ENCODE measurements at places on chromosomes 4 and X.

DNA sequence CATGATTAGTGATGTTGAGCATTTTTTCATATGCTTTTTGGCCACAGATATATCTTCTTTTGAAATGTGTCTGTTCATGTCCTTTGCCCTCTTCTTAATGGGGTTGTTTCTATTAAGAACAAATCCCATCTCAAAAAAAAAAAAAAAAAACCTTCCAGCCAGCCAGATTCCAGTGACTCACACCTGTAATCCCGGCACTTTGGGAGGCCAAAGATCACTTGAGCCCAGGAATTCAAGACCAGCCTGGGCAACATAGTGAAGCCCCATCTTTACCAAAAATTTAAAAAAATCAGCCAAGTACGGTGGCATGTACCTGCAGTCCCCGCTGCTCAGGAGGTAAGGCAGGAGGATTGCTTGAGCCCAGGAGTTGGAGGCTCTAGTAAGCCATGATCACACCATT is 5.1 kb downstream of the RAB33B start:
- DNase-seq: no peak

DNA sequence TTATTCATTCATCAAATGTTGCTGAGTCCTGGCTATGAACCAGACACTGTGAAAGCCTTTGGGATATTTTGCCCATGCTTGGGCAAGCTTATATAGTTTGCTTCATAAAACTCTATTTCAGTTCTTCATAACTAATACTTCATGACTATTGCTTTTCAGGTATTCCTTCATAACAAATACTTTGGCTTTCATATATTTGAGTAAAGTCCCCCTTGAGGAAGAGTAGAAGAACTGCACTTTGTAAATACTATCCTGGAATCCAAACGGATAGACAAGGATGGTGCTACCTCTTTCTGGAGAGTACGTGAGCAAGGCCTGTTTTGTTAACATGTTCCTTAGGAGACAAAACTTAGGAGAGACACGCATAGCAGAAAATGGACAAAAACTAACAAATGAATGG is 1.7 kb upstream of the AFP start:
- DNase-seq: no peak

DNA sequence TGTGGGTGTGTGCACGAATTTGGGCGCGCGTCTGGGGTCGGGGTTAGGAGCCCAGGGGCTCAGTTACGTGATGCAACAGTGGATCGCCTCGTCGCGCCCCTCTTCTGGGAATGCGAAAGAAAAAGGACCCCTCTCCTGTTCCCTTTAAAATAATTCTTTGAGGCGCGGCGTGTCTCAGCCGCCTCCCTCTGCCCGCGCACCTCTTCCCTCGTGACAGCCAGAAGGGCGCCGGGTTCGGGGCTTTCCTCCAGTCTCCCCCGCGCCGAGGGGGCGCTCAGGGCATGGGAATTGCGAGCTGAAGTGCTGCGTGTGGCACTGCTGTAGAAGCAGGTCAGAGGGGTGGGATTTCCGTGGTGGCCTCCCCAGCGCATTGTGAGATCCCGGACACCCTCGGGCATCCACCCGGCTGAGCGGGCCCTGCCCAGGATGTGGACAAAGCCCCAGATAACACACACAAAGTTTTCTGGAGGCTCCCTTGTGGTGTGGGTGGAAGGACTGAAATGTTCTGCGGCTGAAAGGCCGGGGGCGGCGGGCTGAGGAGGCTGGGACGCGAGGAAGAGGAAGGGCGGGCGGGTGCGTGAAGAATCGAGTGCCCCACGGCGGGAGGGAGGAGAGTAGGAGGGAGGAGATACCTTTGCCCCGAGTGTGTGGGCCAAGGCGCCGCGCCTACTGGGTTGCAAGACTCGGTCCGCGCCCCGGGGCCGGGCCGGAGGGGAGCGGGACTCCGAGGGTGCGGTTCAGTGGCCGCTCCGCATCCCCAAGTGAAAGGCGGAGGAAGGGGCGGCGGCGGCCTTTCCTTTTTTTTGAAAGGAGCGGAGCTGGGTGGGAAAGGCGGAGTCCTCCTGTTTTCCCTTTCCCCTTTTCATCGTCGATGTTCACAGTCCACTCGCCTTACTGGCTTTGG is 752 bp downstream of the SEPTIN11 start:
- DNase-seq: peak; percentile 12

DNA sequence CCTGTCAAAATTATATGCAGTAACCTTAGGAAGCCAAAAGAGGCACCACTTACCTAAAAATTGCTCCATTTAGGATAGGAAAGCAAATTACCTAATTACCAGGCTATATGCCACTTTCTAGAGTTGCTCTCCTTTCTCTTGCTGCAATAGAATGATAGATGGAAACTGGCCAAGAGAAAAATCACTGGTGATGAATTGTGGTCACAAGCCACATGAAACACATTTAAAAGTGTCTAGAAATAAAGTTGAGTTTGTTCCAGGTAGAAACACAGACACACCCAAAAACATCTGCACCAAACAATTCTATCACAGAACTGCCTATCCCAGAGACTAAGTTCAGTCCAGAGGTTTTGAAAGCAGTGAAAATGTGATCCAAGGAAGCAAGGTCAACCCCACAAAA is 337.7 kb downstream of the PCDH19 start:
- DNase-seq: no peak

DNA sequence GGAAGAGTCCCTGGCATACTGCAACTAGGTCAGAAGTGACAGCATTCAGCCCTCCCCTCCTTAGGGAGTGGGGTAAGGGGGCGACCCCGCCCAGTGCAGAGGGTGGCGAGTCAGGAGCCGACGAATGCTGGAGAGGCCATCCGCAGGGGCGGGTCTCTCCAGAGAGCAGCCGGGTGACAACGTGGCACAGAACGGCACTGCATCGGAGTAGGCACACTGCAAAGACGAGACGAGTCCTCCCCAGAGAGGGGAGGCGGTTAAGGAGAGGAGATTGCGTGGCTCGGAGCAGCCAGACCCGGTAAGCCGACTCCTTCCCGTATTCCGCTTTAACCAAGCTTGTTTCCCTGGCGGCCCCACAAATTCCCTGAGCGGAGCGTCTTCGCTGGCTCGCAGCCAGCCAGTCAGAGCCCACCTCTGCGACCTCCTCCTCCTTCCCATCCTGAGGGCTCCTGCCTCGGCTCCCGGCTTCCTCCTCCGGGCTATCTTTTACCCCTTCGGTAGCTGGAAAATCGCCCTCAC is 54.9 kb downstream of the LINC00632 start:
- no peak for DNase-seq

GRCh38 chrX:46649421-46650260 is 76.1 kb downstream of the CHST7 start:
- no peak for DNase-seq

- no peak for DNase-seq
Observed at GRCh38 chrX:101359966-101360365, 11.4 kb upstream of the TIMM8A start.

GRCh38 chr4:68267433-68267944 is 22.0 kb upstream of the TMPRSS11B start:
- no peak for DNase-seq

DNA sequence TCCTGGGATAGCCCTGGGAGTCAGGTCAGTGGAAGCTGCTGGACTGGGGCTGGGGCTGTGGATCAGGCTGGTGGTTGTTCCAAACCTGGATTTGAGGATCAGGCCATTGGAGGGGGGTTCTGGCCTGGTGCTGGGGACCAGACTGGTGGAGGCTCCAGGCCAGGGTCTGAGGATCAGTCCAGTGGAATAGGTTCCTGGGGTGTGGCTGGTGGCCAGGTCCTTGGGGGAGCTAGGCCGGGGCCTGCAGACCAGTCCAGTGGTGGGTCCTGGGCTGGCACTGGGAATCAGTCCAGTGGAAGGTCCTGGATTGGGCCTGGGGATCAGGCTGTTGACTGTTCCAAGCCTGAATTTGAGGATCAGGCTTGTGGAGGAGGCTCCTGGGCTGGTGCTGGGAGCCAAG is 8.0 kb downstream of the ARMCX4 start:
- DNase-seq: no peak

- no peak for DNase-seq
Observed at GRCh38 chr4:122775987-122776836, 43.7 kb downstream of the BBS12 start.

Data from T follicular helper cell (primary cell).